ENCODE measurements at places on chromosomes 2 and 18. TPM values are rescaled to one million over a fixed set of nuclear protein-coding genes. Genes with fewer than 3 reads are reported as not detected.

EVA1A gene
- total RNA-seq, result 22.1 TPM

LRATD1 gene
- total RNA-seq, result 5.1 TPM

FAM237A gene
- not detected for total RNA-seq

EGR4 gene
- total RNA-seq, result not detected

MARCO gene
- total RNA-seq, result 2.1 TPM

PAIP2B gene
- total RNA-seq, result 11.2 TPM

MBD1 gene
- 20.3 TPM for total RNA-seq

NT5DC4 gene
- total RNA-seq, result not detected

SKA1 gene
- not detected for total RNA-seq

VWA3B gene
- total RNA-seq, result not detected

CCBE1 gene
- total RNA-seq, result 1.5 TPM

PLB1 gene
- 3.8 TPM for total RNA-seq

ASB18 gene
- not detected for total RNA-seq

CYP27A1 gene
- total RNA-seq, result 15.7 TPM

SERTAD2 gene
- 1.8 TPM for total RNA-seq

PARD6G gene
- 4.6 TPM for total RNA-seq

STPG4 gene
- total RNA-seq, result not detected

DNER gene
- 6.2 TPM for total RNA-seq

RAMP1 gene
- total RNA-seq, result 591 TPM

C2orf66 gene
- 0.21 TPM for total RNA-seq

CFAP65 gene
- 0.21 TPM for total RNA-seq

DSG2 gene
- total RNA-seq, result 8.2 TPM

PTPN2 gene
- total RNA-seq, result 35.7 TPM

ITGB6 gene
- total RNA-seq, result not detected

COL6A3 gene
- total RNA-seq, result 253 TPM

EN1 gene
- total RNA-seq, result not detected

SERPINB10 gene
- not detected for total RNA-seq

IL37 gene
- not detected for total RNA-seq

ABCG5 gene
- not detected for total RNA-seq

LHCGR gene
- not detected for total RNA-seq

IL1RL1 gene
- total RNA-seq, result 1.7 TPM
